NCI-H1436 (cell line): ENCODE measurements at places on chromosomes 11 and 22.

GRCh38 chr11:59173080-59173963 lies 1.4 kb downstream of the DTX4 start:
- no peak for DNase-seq

DNA sequence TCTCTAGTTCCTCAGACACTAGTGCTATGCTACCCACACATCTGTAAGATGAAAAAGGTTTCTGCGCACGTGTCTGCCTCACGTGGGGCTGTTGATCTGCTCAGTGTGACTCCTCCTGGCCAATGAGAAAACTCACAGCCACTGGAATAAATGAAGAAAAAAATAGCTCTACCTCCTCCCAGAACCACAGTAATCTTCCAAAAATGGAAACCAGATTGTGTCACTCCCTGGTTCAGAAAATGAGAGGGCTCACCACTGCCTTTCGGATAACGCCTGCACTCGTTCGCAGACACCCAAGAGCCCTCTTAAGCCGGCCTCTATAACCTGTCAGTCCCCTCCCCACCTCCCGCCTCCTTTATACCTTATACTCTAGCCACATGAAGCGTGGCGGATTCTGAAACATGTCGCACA lies 5.1 kb downstream of the APBB1 start:
- no peak for DNase-seq

- no peak for DNase-seq
Measured at GRCh38 chr11:79570104-79570503, 129.3 kb upstream of the TENM4 start.

DNA sequence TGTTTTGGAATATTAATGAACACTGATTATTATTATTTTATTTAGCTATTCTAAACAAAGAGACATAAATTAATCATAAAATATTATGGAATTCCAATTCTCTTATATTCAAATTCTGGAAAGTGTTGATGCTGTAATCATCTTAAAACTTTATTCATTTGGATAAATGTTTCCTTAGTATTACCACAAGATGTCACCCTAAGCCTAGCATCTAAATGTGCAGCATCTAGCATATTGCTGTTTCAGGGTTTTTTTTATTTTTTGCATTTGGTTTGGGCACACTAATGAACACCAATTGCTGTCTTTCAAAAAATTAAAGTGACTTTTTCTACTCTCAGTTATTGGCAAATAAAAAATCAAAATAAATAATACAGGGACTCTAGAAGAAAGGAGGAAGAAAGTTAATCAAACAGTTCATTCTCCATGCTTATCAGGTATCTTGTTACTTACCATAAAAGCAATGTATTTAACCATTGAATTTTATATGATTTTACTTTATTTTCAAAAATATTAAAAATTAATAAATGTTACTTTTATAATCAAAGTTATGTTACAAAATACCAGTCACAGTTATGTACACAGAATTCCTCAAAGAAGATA lies 31.8 kb downstream of the DLG2 start:
- DNase-seq = peak; percentile 24

DNA sequence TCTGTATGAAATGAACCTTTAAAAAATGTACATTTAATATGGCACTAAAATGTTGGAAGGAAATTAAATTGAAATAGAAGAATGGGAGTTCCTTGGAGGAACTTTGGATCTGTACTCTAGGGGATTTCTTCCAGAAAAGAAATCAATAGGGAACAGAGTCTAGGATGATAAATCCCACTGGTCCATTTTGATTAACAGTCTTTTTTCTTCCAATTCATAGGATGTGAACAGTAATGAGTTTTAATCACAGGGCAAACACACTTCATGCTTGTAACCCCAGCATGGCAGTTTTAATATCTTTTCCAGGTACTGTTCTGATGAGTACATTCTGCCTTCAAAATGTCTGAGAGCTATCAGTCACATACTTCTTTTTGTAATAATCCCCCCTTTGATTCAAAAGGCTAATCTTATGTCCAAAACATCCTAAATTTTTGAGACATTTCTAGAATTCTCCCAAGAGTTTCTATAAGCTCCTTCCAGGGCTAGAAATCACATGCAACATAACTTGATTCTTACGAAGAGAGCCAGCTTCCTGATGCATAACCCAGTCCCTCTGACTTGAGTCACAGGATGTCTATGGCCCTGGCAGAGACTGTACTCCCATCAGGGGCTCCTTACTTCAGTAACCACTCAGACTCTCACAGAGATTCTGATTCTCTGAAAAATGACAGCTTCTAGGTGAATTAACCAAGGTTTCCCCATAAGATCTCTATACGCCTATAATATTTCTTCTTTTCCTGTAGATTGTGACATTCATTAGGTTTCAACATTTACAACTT lies 112.9 kb downstream of the SLC36A4 start:
- DNase-seq = no peak

- DNase-seq = no peak
Measured at GRCh38 chr11:31956310-31956709, 134.6 kb upstream of the RCN1 start.

GRCh38 chr11:76088511-76088910 lies 117.8 kb downstream of the WNT11 start:
- no peak for DNase-seq

DNA sequence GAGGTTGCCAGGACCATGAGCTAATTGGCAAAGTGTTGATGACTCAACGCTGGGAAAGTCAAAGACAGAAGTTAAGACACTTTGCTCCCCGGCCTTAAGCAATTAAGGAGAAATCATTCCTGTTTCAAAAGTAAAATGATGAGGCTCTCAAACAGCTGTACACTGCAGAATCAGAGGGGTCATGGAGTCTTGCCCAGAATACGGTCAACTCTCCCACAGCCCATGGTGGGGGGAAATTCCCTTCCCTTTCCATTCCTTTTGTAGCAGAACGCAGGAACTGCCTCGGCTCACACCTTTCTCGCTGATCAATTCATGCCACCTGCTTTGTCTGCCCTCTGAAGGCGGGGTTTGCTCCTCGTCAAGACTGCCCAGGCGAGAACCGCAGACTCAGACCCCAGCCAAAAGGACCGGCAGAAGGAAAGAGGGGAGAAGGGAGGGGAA lies 52.8 kb downstream of the MN1 start:
- no peak for DNase-seq

DNA sequence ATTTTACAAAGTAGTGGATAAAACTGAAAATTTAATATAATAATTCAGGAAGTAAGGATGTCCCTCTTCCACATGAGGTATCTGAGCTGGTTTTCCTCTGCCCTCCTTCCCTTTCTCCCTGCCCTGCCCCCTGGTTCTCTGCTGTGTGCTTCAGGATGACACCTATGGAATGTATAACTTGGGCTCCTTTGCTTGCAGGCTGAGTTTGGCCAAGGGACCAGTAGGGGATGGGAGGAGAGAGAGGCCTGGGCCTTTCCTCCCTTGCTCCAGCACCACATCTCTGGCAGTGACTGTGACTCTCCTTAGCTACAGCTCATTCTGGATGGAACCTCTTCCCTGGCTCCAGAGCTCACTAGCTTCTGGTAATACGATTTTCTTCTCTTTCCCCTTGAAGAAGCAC lies 10.1 kb downstream of the IRAG1 start:
- no peak for DNase-seq

GRCh38 chr11:45204761-45205160 lies 58.3 kb downstream of the PRDM11 start:
- DNase-seq = no peak

DNA sequence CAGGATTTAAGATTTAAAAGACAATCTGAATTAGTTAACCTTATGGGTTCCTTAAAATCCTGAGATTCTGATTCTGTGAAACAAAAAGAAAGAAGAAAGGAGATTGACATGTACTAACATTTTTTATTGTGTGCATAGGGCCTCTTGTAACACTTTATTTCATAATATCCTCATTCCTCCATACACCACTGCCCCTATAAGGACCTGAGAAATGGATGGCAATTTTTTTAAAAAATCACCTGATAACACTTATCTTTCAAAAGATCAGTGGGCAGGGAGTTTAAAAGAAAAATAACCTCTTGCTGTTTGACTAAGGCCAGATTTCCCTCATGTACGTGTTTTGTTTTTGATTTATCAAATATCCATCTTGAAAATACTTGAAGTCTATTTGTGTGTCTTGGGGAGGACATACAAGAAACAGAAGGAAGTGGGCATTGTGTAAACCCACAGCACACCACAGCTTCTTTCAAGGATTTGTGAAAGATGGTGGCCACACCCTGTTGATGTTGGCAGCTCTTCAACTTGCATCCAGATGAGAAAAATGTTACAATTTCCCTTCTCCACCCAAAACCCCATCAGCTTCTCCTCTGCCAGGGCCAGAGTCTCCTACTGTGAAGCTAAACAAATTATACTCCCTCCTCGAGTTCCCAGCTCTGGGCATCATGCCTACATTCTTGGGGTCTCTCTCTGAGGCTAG lies 35.0 kb upstream of the MPEG1 start:
- no peak for DNase-seq

GRCh38 chr11:61881397-61881796 lies 9.9 kb downstream of the FADS3 start:
- no peak for DNase-seq

GRCh38 chr11:8298801-8299786 lies 35.4 kb upstream of the LMO1 start:
- DNase-seq = no peak

DNA sequence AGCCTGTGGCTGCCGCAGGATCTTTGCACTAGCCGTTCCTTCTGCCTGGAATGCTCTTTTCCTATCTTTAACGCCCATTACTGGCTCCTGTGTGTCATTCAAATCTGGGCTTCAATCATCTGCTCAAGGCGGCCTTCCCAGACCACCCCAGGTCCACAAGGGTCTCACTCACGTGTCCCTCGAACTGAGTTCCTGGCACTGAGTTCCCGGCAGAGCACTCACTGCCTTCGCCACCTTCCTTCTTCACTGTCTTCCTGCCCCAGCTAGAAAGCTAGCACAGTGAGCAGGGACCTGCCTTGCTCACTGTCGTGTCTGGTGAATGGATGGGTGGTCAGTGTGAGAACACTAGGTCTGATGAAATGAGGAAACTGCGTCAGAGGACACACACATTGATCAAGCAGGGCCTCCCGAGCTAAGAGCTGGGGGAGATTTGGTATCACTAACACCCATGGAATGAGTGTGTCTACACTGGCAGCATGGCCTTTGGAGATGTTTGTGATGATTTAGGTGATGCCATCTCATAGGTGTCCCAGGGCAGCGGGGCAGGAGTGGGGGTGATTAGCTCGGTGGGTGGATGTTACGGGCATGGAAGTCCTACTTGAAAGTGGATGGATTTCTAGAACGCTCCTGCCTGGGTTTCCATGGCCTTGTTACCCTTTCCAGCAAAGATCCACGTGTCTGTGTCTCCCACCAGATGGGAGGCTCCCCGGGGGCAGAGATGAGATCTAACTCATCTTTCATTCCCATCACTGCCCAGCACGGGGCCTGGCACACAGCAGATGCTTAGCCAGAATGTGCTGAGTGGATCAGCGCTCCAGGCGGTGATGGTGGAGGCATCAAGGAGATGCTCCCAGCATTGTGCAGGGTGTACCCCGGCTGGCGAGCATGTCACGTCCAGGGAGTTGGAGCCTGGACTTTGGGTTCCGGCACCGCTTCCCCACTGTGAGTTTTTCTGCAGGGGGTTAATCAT lies 64.5 kb downstream of the SHISAL1 start:
- no peak for DNase-seq

GRCh38 chr11:47351156-47352126 lies 1.1 kb downstream of the MYBPC3 start:
- no peak for DNase-seq

DNA sequence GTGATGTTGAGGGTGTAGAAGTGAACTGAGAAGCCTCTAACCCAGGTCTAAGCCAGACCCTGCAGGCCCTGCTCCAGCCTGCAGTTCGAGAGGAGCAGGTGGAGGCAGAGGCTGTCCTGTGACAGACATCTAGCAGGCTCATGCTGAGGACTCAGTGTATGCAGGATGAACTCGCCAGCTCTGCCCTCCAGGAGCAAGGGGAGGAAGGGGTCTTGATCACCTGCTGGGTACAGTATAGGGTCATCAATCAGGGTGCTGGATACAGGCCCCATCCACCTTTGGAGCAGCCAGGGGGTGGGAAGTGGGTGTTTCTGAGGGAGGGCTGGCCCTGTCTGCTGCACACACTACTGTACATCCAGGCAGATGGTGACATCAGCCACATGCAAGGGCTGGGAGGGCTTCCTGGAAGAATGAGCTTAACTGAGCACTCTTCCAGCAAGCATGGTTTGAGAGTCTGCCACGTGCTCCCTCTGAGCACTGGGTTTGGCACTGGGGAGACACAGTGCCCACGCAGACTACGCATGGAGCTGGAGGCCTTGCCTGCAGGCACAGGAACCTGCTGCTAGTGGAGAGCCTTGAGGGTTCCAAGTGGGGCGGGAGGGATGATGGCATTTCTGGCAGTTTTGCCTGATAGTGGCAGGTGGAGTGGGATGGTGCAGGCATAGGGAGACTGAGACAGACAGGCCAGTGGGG lies 9.2 kb downstream of the MAPK8IP1 start:
- DNase-seq = no peak

DNA sequence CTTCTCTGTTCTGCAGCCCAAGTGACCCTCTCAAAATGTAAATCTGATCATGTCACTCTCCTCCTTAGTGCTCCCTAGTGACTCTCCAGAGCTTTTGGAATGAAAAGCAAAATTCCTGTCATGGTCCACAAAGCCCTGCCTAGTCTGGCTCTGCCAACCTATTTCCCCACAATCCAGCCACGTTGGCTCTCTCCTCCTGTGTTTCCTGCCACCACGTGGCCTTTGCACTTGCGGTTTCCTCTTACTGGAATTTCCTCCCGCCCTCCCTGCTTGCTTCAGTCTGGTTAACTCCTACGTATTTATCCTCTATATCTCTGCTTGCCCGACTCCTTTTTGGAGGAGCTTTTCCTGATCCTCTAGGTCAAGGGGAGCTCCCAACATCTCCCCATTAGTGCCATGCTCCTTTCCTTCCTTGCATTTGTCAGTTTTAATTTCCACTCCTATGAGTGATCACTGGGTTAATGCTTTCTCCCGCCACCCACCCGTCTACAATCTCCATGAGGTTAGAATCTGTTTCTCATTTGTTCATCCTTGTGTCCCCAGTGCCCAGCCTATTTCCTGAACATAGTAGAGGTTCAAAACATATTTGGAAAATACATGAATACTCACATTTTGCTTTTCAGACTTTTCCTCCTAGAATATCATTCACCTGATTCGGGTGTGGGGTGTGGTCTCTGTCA lies 11.5 kb downstream of the NNMT start:
- no peak for DNase-seq

GRCh38 chr22:47091921-47092700 lies 329.7 kb downstream of the TBC1D22A start:
- no peak for DNase-seq

- no peak for DNase-seq
Measured at GRCh38 chr11:70705097-70705496, 306.8 kb downstream of the CTTN start.

- no peak for DNase-seq
Measured at GRCh38 chr11:57457643-57458023, 2.7 kb upstream of the RTN4RL2 start.

GRCh38 chr22:28773461-28773867 lies 969 bp downstream of the CCDC117 start:
- DNase-seq = no peak

DNA sequence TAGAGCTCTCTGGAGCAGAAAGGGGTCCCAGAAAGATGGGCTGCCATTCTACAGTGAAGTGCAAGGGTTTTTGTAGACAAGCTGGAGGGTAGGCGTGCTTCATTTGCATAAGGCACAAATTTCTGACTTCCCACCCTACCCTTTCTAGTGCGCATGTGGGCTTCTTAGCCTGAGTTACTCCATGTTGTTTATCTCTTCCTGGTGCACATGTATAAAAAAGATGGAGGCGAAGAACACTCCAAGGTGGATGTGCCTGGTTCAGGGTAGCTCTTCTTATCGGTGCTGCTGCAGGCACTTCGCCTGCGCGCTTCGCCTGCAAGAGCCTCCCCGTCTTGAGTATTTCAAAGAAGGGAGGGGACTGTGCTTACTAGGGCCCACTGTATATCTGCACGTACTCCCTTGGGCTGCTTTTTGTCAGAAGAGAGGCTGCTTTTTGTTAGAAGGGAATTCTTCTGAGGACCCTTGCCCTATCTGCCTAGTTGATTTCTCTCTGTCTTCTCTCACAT lies 1047.3 kb upstream of the CNTN5 start:
- DNase-seq = no peak
